Motor neuron (in vitro differentiated cells): ENCODE measurements at places on chromosomes 3 and 15.
A peak's percentile ranks its signal among the peaks of the same experiment; 100 is the strongest.

DNA sequence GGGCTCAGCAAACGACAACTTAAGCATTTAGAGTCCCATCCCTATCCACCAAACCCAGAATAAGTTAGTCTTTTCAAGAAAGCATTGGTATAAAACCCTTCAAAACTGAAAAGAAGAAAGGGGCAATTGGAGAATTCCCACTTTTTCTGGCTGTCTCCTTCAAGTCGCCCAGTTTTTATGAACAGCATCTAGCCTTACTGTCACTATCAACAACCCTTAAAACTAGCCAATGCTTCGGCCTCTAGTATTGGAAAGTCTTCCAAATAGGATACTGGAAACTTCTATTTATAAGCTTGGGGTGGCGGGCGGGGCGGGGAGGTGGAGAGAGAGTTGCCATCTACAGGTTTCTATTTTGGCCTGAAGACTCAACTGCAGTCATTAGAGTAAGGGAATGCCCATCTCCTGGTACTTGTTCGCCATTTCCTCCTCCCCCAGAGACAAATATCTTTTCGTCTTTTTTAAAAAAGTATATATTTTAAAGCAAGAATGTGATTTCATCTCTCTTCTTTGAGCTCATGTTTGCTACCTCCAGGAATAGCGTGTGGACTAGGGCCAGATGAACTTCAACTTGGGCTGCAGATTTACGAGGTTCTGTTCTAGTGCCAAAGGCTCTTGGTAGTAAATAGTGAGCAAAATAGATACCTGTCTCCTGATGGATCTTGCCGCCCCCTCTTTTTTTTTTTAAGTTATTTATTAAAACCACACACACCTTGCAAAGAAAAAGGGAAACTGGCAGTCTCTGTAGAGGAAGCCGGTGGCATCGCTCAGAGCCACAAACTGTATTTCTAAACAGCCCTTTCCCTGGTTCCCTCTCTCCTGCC lies 2.7 kb downstream of the BCL6 start:
- ATAC-seq: no peak

DNA sequence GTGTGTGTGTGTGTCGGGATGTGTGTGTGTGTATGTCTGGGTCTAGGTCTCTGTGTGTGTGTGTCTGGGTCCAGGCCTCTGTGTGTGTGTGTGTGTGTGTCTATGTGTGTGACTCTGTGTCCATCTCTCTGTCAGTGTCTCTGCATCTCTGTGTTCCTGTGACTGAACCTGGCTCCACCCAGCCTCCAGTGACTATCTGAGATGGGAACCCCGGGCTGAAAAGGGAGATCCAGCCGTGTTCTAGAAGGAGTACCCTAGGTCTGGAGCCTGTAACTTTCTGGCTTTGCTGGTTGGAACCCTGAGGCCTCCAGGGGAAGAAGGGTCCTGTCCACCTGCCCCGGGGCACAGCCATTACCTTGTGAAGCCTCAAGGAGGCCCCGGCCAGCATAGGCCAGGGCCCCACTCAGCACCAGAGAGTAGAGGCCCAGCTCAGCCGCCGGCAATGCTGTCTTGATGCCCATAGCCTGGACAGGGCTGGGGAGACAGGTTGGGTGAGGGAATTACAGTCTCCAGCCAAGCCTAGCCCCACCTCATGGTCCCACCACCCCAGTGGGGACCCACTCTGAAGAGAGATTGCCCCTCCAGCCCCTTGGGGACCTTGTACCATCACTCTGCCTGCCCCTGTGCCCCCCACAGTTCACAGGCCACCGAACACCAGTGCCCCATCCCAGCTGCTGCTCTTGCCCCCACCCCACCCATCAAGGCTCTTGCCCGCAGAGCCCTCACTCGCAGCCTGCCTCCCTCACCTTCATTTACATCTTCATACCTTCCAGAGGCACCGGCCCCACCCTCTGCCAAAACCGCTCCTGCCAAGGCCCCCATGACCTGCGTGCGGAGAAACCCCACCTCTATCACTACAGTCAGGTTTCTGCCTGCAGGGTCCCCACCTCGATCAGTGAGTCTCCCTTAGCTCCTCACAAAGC lies 2.0 kb downstream of the HHATL start:
- no peak for ATAC-seq

DNA sequence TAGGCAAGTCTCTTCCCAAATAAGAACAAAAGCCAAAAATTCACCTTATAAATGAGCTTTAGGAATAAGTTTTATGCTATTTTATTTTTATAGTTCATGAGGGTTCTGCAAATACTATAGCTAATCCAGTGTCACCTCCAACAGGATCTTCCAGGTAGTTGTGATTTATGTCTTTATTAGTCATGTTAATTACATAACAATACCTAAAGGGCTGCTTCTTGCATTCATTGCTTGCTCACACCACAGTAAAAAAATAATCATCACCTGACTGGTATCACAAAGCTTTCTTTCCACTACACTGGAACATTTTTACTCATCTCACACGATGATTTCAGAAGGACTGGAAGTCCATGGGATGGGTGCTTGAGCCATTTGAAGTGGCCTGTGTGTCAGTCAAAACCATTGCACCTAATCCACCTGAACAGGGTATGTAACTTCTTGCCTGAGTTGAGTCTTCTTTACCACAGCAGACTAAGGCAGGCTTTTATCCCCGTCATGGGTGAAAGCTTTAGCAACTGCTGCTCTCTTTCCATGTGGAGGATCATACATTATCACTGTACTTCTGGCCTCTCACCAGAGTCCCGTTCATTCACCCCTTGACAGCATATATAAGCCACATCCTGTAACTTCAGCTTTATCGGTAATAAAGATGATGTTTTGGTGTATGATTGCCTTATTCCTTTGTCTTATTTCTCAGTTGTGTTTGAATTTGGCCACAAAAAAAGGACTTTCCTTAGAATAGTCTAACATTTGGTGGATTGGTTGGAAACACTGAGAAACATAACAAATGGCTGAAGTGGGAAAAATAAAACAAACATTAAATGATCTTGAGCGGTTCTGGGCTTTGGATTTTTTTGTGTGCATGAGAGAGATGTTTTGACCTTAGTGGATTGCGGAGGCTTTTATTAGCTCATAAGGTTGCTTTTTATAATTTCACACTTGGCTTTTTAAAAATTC lies 382.6 kb upstream of the THBS1 start:
- ATAC-seq: no peak

DNA sequence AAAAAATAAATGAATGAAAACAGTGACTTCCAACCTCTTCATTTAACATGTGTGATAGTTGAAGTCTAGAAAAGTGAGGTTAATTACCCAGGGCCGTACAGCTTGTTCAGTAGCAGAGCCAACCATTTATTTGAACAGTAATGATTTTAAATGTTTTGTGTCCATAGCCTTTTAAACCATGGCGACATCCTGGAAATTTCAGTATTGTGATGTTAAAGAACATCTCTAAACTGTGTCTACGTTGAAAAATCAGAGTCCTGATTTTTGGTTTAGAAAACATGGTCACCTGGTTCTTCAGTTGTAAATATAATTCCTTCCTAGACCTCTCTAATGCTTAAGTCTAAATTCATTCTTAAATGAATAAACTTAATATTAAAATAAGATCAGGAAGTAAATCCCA lies 14.2 kb downstream of the LPP start:
- ATAC-seq: peak; percentile 16

GRCh38 chr15:71603379-71603778 lies 207.0 kb upstream of the NR2E3 start:
- no peak for ATAC-seq

GRCh38 chr15:33448961-33449606 lies 138.3 kb downstream of the RYR3 start:
- peak; percentile 44 for ATAC-seq

DNA sequence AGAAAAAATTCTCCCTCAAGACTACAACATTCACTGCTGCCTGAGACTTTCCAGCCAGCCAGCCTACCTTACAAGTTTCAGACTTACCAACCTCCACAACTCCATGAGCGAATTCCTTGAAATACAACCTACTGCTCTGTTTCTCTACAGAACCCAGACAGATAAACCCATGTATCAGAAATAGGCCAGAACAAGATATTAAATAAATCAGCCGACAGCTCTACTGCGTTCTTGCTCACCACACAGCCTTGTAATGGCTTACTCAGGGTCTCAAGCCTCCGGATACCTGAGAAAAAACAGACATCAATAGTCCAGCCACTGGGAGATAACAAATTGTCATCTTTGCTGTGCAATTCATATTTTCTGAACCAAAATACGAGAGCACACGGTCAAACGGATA lies 43.6 kb upstream of the LIPC start:
- no peak for ATAC-seq

DNA sequence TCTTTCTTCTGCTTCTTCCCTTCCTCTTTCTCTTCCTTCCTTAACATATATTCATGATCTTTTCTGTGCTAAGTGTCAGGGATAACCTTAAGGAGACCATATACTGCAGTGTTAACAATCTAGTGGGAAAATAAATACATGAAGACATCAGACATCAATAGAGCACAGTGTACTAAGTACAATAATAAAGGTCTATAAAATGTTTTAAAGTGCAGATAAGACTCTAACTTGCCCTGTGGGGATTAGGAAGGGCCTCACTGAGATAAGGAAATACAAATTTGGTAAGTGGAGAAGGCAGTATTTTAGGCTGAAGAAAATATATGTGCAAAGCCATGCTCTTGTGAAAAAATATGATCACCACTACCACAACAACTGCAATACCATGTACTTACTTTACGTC lies 49.2 kb upstream of the NANOGP8 start:
- ATAC-seq: no peak

DNA sequence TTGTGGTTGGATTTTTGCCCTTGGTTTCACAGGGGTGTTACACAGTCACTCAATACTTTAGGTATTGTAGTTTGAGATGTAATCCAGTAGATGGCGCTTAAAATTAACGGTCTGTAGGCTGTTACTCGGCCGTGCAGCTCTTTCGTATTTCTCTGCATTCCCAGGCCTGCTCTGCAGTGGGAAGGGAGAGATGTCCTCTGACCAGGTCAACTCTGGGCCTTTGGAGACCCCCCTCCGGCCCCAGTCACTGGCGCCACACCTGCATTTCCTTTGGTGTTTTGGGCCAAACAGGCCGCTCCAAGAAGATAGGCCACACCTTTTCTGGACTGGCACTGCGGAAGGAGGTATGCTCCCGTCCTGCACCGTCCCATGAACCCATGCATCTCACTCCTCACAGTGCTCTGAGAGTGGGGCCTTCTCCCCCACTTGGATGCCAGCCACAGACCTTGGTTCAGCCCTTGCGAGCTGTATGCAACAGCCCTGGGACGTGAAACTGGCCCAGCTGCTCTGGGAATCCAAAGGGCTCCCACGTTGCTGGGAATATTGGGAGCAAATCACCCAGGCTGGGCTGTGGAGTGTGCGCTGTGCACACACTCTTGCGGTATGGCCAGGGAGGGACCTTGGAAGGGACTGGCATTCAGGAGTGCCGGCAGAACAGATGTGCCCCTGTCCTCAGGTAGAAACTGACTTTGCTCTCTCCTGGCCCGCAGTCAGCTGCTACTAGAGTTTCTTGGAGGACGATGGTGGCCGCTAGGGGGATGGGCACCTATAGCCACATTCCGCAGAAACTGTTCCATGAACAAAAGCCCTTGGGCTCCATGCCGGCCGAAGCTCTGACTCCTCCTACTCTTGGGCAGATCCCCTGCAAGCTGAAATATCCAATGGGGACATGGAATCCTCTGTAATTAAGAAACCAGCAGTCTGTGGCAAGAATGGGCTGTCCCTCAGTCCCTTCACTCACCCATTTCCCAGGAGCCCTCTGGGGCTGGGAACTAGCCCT lies 410.5 kb upstream of the CADM2 start:
- peak; percentile 87 for ATAC-seq

GRCh38 chr3:2036076-2036475 lies 62.6 kb upstream of the CNTN4 start:
- ATAC-seq: no peak

GRCh38 chr3:172133838-172134237 lies 94.5 kb downstream of the FNDC3B start:
- no peak for ATAC-seq

- no peak for ATAC-seq
Measured at GRCh38 chr3:76700323-76700722, 339.6 kb upstream of the ROBO2 start.

DNA sequence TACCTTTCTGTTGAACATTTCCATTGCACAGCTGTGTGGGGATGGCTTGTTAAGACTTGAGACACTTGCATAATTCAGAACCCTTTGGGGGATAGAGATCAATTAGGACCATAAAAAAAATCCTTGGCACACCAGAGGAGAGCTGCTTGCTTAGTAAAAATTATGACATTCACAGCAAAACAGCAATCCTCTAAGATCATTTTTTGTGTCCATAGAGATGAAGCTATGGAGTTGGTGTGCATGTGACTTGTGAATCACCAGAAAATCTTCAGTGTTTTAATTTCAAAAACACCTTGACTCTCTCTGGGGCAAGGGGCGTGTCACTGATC lies 7.7 kb downstream of the COL8A1 start:
- no peak for ATAC-seq

- no peak for ATAC-seq
Measured at GRCh38 chr3:17833786-17834559, 91.5 kb upstream of the TBC1D5 start.

GRCh38 chr3:22159004-22159695 lies 408.1 kb upstream of the ZNF385D start:
- no peak for ATAC-seq

GRCh38 chr15:90191794-90192509 lies 9.2 kb upstream of the SEMA4B start:
- peak; percentile 43 for ATAC-seq
